ENCODE measurements at places on chromosomes 7 and 10.

DNA sequence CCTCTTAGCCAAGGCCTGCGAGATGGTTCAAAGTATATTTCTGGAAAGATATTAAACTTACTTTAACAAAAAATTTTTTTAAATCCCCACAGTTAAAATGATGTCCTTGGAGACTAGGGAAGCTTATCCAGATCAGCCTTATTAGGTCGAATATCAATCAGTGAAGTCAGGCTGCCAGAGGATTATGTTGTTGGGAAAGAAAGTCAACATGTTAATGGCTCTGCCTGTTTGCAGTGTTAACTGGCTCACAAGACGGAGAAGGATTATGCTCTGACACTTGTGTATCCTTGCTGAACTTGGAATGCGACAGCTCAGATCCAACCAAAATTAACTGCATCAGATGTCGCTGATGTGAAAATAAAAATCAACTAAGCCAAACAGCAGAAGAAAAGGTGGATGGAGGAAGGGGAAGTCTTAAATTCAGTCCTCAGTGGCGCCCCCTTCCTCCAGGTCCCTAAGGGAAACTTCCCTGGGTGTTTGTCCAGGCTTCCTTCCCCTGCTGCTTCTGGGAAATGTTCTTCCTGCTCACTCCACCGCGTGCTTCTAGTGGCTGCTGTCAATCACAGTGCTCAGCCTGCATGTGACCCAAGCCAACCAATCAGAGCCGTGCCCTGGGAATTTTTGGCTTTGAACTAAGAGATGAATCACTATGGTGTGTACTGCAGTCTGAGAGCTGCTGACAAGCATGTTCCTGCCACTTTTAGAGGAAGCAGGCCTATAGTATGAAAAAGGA is 690.4 kb upstream of the NRP1 start:
- DNase-seq: no peak

- DNase-seq: no peak
Measured at GRCh38 chr7:36565792-36566356, 158.4 kb downstream of the AOAH start.

DNA sequence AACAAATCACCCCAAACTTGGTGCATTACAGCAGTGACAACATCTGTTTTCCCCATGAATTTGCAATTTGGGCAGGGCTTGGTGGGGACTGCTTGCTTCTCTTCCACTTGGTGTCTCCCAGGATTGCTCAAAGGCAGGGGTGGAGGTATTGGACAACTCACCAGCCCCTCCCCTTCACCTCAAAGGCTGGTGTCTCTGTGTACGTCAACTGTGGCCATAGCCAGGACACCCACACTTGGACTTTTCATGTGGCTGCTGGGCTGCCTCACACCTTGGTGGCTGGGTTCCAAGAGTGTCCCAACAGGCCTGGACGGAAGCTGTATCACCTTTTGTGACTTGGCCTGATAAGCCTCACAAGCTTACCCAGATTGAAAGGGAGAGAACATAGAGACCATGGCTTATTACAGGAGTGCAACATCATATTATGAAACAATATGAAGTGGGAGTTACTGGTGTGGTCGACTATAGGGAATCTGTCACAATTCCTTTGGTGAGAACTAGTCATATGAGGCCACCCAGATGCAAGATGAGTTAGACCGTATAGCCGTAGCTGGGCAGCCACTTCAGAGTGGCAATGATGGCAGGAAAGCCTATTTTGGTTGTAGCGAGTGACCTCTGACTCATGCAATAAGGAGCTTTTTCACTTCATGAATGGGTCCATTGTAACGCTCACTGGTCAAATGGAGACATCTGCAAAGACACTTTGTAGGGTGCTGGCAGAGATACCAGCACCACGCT is 187.6 kb upstream of the ITGB1 start:
- no peak for DNase-seq

DNA sequence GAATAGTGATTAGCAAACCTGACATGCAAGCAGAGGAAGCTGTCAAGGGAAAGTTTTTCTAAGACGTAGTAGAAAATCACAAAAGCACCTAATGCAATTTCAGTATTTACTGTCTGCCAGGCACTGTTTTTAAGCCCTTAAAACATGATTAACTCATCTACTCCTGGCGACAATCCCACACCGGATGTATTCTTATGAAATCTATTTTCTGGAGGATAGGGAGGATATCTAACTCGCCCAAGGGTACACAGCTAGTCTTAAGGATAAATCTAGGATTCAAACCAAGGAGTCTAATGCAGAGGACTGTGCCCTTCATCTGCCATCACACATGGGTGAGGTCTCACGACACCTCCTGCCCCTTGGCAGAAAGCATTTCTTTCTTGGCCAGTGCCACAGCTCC is 47.8 kb upstream of the FIGNL1 start:
- DNase-seq: peak; percentile 24

DNA sequence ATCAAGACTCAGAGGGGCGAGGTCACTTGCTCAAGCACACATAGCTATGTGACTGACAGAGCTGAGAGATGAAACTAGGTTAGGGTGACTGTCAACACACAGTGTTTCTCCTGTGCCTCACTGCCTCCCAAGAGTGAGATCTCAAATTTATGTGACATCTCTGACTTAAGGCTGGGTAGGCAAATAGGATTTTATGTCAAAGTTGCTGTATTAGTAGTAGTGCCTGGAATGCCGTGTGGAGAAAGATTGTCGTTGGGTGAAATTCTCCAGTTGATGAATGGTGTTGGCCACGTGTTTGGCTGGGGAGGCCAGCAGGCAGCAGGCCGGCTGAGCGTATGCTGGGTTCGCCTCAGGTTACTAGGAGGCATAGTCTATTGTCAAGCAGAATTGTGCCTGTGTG is 148.3 kb upstream of the BMPER start:
- DNase-seq: no peak

- no peak for DNase-seq
Measured at GRCh38 chr7:135960709-135961451, 16.3 kb downstream of the MTPN start.

GRCh38 chr7:121416533-121416932 is 20.4 kb upstream of the FAM3C start:
- DNase-seq: no peak

DNA sequence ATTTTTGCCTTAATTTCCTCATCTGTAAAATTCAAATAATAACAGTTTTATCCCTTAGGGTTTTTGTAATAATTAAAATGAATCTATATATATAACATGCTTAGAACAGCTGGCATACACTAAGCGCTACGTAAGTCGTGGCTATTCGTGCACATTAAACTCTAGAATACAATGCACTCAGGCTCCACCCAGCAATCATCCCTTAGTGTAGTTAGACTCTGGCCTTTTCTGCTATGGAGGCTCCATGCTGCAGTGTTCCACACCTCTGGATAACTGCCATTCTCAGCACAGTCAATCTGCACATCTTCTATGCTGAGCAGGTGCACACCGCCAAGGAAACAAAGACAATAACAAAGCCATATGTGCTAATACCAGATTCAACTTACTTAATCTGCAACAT is 92.9 kb downstream of the IPMK start:
- no peak for DNase-seq

All from AG09319 (cell line).